ENCODE measurements at places on chromosomes 3 and 15. TPM values are rescaled to one million over a fixed set of nuclear protein-coding genes. Genes with fewer than 3 reads are reported as not detected.

HES1 gene
- total RNA-seq, result 37.7 TPM

GRCh38 chr15:89198934-89199333 lies 22.4 kb downstream of the RLBP1 start:
- peak; percentile 67 for DNase-seq

GRCh38 chr3:187020376-187020775 lies 90.0 kb downstream of the ST6GAL1 start:
- DNase-seq, result no peak

- DNase-seq, result no peak
Observed at GRCh38 chr3:147807776-147808175, 398.6 kb downstream of the ZIC1 start.

- DNase-seq, result no peak
Observed at GRCh38 chr15:72276326-72276700, 4.0 kb upstream of the PARP6 start.

Data from spinal cord (tissue), 10 donors.